ENCODE measurements at places on chromosomes 6 and 20.
A peak's percentile ranks its signal among the peaks of the same experiment; 100 is the strongest.

DNA sequence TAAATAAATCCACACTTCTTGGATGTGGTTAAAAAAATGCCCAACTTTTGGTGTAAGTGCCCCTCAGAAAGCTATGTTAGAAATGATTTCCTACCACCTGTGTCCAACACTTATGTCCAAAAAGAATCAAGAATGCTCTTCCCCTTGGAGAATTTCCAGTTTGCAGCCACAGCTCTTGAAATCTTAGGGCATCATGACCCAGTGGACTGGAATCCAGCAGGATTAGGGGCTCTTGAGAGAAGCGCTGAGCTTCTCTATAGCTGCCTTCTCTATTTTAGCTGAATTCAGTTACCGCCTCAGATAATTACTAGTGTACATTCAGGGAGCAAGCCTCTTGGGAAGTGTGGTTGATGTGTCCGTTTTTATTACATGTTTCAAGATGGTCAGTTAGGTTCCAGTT, 2.5 kb downstream of the PHACTR1 start:
- DNase-seq = no peak

DNA sequence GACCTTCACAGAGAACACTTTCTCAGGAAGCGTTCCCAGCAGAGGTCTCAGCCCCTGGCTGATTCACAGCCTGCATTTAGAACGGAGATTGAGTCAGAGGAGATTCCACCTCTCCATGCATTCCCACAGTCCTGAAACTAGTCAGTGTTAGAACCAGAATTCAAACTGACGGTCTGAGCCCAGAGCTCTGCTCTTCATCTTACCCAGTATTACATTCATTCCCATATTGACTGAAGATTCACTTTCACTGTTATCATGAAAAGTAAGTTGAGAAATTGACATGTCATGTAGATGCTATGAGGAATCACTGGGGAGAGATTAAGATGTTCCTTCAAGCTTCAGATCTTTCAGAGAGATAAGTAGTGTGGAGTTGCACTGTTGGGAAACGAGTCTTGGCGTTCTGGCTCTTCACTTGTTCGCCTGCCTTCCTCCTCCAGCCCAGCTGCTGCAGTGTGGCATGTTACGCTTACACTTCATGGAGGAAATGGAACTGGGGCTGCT, 28.3 kb downstream of the MAS1 start:
- no peak for DNase-seq

DNA sequence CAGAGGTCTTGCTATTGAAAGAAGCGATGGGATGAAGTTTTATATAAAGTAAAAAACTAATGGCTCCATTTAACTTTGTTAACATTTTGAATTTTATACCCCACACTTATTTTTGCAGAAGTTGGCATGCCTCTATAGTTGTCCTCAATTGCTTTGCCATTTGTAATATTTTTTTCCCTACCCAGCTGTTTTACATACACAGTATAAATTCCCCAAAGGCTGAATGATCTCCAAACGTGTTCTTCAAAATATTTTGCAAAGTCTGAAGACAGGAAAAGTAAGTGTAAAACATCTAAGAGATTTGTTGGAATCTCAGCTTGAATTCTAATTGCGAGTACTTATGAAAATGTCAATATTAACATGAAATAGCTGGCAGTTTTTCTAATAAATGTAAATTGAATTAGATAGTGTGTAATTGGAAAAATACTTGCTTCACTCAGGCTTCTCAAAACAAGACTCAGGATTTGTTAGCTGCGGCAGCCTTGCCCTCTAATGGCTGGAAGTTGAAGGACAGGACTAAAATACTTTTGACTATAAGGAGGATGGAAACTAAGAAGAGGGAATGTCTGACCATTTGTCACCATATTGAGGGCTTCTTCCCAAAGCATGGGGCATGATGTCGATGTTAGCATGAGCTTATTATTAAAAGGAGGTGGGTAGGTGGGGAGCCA, 226.8 kb downstream of the UST start:
- DNase-seq = peak; percentile 47

GRCh38 chr6:29946223-29947076, 4.1 kb downstream of the HLA-A start:
- no peak for DNase-seq

- peak; percentile 31 for DNase-seq
Measured at GRCh38 chr20:32528171-32528891, 56.8 kb downstream of the NOL4L start.
